ENCODE measurements at places on chromosomes 1 and 21.

GRCh38 chr1:108569097-108569728 lies 9.3 kb downstream of the EEIG2 start:
- no peak for DNase-seq

GRCh38 chr1:59013276-59013927 lies 229.6 kb upstream of the JUN start:
- no peak for DNase-seq

- DNase-seq = no peak
These were observed 11.5 kb downstream of the YBEY start for GRCh38 chr21:46297338-46298271.

GRCh38 chr1:156539818-156540355 lies 32.5 kb downstream of the IQGAP3 start:
- DNase-seq = no peak

GRCh38 chr1:224623743-224624333 lies 7.7 kb downstream of the CNIH3 start:
- DNase-seq = no peak

- DNase-seq = no peak
These were observed 13.6 kb downstream of the ARPC5 start for GRCh38 chr1:183622013-183622412.

- no peak for DNase-seq
These were observed 5.6 kb upstream of the RPTN start for GRCh38 chr1:152164517-152165136.

DNA sequence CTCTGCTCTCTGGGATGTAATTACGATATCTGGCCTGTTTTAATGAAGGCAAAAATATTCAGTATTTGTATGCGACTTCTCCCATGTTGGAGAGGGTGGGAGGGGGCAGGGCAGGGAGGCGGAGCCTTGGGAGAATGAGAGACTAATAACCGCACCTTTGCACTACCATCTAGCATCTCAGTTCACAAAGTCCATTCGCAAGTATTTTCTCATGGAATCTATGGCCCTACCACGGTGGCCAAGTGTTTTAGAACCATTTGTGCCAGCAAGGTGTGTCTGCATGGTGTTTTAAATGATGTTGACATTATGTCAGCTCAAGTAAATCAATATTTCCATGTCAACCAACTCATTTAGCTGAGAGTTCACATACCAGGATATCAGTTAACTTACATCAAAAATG lies 14.3 kb upstream of the BLACAT1 start:
- no peak for DNase-seq

GRCh38 chr1:4071653-4072052 lies 171.6 kb upstream of the C1orf174 start:
- DNase-seq = no peak

DNA sequence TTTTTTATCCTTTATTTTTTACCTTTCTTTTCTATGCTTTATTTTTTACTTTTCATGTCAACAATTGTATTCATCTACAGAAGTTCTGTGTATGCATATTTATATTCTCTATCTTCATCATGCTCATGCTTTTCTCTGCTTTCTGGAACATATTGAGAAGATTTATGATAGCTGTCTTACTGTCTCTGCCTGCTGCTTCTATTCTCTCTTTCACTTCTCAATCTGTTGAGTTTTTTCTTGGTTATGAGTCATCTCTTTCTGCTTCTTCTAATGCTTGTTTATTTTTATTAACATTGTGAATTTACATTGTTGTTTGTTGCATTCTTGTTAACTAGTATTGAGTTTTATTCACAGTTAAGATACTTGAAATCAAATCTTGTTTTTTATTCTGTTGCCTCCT lies 22.6 kb downstream of the F5 start:
- DNase-seq = no peak

DNA sequence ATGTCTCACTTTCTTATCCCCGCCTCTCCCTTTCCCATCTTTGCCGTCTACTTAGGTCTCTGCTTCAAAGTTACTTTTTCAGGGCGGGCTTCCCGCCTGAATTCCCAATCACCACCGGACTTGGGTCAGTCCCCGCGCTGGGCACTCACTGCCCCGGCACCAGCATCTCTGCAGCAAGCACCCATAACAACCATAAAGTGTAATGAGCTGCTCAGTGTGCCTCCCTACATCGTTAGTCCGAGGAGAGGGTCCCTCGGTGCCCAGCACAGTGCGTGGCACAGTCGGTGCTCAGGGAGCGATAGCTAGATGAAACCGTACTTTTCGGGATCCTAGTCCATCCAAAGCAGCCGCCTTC lies 633 bp upstream of the CTPS1 start:
- no peak for DNase-seq

- no peak for DNase-seq
These were observed 48.9 kb downstream of the HLCS start for GRCh38 chr21:36917471-36918158.

- DNase-seq = no peak
These were observed 2.0 kb downstream of the HNRNPU start for GRCh38 chr1:244862354-244862698.

- no peak for DNase-seq
These were observed 3.0 kb downstream of the ADAM30 start for GRCh38 chr1:119893238-119893791.

DNA sequence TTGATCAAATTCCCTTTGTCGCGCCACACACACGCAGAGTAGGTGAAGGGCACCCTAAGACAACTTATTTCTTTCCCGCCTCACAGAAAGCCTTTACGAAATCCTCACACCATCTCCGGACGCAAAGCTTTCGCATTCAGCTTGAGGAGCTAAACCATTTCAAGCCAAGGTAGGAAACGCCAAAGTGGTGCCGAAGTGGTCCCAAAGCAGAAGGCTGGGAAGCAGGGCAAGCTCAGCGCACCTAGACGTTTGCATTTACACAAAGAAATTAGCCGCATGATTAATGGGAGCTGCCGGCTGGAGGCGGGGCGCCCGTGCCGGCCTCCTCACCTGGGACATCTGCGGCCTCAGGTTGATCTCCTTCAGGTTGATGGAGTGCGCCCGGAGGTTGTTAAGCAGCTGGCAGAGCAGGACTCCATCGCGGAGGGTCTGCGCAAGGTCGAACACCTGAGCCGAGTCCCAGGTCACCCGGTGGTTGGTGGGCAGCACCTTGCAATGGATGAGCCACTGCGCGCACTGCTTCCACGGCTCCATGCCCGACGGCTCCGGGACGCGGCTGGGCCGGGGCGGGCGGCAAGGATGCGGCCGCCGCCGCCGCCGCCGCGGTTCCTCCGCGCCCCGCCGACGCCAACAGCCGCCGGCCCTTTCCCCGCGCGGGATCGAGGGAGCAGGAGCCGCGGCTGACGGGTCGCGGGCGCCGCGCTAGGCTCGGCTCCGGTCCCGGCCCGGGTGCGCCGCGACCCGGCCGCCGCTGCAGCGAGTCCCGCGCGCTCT lies 457 bp downstream of the VAV3 start:
- no peak for DNase-seq

GRCh38 chr1:29043274-29043965 lies 80.3 kb downstream of the TMEM200B start:
- no peak for DNase-seq

DNA sequence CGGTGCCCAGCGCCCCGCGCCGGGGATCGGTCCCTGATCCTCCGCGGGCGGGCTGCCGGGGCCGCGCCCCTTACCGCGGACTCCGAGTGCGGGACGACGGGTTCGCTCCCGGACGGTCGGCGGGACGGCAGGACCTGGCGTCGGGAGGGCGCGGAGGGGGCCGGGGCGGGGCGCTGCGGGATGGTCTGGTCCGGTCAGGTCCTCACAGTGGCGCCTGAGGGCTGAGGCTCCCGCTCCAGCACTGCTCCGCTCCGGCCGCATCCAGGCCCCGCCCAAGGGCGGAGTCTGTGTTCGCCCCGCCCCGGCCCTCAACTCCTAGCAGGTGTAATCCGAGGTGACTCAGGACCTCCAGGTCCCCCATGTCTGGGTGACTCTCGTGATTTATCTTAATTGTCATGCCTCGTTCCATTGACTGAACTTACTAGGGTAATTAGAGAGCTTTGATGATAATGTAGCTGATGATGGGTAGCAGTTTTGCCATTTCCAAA lies at the start of gene RAB3B:
RAB3B (minus strand) TSS at position 223 of the 488 bp plus-strand sequence. CDS start 13,583 bp downstream, outside the sequence.
- peak; percentile 92 for DNase-seq
